ENCODE measurements at places on chromosomes 7 and 10.

- no peak for DNase-seq
These were observed 29.5 kb downstream of the FRA10AC1 start for GRCh38 chr10:93672890-93673289.

DNA sequence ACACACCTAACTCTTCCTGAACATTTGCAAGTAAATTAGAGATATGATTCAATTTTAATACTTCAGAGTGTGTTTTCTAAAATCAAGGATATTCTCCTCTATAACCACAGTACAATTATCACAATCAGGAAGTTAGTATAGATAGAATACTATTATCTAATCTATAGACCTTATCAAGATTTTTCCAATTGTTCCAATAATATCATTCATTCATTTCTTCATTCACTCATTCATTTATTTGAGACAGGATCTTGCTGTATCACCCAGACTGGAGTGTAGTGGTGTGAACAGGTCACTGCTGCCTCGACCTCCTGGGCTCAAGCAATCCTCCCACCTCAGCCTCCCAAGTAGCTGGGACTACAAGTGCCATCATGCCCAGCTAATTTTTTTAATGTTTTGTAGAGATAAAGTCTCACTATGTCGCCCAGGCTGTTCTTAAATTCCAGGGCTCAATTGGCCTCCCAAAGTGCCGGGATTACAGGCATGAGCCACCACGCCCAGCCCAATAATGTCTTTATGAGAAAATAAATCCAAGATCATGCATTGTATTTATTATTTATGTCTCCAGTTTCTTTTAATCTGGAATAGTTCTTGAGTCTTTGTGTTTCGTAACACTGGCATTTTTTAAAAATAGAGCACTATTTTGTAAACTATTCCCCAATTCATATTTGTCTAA is 10.6 kb upstream of the MRPS16 start:
- DNase-seq: no peak

DNA sequence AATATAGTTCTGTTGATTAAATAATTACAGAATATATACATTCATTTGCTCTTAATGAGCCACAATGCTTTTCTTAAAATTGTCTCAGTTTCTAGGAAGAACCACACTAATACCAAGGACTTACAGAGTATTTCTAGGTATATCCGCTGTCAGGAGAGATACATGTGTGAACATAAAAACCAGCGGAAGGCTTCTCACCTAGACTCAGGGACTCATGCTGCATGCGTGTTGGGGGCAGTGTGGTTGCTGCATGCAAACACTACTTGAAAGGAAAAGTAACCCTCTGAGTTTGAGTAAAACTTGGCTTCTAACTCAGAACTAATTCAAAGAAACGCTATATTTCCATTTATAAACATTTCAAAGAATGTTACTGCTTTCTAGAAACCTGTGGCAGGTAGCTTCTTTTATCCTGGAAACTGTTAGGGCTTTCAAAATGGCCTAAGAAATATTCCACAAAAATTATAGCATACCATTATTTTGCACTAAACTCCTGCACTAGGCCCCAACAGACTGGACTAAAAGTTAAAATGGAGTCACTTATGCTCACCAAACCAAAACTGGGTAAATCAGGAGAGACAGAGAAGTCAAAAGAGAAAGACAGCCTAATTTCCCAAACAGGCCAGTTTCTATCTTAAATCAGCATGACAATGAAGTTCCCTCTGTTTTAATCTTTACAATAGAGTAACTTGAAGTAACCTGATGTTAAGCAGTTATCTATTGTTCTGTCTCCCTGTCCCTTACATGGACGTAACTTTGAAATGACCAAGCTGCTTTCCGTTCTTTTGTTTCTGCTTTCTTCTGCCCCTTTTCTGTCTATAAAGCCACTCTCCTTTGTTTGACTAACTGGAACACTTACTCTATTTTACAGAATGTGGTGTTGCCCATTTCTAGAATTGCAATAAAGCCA is 95.2 kb upstream of the FAM133B start:
- no peak for DNase-seq

- no peak for DNase-seq
These were observed 42.8 kb upstream of the ZRANB1 start for GRCh38 chr10:124899151-124899550.

DNA sequence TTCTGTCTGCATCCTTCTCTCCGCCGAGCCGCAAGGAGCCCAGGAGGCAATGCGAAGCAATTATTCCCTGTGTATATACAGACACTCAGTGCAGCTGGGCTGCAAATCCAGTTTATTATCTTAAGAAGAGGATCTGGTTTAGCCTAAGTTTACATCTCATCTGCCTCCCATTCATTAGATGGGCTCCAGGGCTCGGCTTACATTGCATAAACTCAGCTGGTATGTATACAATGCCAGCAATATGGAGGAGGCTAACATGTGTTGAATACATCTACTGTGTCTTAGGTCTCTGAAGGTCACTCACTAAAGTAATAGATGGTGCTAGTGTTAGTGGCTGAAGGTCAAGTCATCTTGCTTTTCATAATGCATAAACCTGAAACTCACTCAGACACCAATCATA is 996.8 kb downstream of the KCNMA1 start:
- no peak for DNase-seq

DNA sequence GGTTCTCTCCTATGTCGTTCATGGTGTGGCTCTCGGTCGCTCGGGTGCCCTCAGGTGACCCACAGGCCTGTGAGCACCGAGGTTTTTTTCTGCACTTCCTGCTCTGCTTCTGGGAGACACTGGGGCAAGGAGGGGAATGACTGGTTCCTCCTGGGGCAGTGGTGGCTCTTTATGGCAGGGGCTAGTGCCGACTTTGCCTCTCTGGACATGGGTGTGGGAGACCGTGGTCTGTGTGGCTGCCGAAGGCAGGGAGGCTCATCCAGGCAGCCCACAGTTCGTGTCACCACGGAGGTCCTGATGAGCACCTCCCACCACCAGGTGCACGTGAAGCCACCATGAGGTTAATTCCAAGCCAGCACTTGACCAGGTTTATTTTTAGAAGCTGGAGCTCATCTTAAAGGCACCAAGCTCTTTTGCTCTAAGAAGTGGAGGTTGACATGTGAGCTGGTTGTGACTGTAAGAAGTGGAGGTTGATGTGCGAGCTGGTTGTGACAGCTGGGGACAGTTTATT is 24.7 kb upstream of the DPYSL4 start:
- DNase-seq: no peak

DNA sequence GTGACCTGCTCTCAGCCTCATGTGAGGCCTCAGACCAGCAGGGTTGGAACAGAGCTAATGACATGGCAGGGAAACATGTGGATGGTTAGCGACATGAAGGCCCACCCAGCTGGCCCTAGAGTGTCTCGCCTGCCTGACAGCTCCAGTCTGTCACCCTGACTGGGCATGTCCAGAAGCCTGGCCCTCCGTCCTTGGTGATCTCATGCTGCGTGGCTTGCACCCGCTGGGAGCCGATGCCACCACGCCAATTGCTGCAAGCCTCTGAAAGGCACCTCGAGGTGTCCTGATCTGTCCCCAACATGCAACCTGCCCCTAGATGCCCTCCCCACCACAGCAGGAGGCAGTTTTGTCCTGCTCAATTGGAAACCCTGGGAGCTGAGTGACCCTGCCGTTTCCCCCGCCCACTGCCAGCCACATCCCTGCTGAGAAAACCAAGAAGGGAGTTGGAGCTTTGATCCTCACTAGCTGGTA is 27.8 kb upstream of the RET start:
- no peak for DNase-seq

DNA sequence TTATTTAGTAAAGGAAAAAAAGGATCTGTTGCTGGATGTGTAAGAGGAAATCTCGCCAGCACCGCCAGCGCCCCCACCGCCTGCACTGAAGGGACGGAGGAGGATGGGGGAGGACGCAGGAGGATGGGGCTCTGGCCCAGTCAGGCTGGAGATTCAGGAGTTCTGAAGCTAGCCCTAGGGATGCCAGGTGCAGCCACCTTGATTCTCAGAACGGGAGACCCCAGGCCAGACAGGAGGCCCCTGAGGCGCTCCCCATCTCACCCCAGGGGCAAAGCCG is 1.3 kb downstream of the CAMK2B start:
- DNase-seq: no peak

GRCh38 chr10:111705021-111705420 is 478.5 kb downstream of the GPAM start:
- no peak for DNase-seq

- DNase-seq: peak; percentile 83
These were observed 71.4 kb downstream of the AHR start for GRCh38 chr7:17369691-17370426.

DNA sequence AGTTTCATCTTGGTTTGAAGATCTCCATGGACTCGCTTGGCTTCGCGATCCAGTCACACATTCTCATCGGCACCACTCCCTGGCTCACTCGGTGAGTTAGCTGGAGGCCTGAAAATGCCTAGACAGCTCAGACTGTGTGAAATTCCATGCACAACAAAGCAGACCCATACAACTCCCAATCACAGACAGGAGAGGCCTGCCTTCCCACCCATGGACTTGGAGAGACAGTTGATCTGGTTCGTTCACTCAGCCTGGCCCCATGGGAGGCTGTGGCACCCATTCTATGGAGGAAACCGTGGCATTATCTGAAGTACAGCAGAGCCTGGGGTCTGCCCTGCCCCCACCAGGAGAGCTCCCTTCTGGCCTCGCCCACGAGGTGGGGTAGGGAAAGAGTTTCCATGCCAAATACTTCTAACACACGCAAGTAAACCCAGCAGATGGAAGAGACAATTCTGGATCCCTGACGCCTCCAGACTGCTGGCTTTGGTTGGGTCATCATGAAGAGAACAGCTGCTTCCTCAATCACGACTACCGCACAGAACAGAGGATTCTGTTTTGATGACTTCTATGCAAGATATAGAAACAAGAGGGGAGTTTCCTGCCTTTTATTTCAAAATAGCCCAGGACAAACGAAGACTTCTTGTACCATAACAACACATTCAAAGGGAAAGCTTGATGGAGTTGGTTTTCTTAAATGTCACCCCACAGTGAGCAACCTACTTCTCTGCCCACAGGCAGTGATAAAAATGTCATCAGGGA is 15.9 kb downstream of the FAM53B start:
- no peak for DNase-seq

DNA sequence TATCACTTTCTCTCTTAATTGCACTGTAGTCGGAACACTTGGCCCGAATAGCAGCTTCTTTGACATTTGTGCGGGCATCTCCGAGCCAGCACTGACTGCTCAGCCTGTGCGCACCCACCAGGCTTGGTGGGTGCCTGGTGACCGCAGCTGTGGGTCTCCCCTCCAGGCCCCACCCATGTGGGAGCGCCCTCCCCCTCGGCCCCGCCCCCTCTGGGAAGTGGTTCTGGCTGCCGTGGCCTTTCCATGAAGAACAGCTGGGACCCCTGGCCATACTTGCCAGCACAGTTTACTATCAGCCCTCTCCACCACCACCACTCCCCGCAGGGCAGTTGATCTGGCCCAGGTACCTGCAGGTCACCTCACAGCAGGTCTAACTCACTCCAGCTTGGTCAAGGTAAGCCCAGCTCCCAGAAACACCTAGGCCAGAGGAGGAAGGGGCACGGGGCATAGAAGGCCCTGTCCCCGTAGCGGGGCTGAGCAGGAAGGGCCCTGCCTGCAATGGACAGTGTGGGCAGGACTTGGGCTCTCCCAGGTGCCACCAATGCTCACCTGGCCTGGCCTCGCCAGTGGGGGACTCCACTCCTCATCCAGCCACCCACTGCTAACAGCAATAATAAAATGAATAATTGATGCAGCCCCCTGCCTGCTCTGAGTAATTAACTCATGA is 5.8 kb downstream of the RASGEF1A start:
- DNase-seq: no peak

GRCh38 chr10:68492118-68492517 is 20.3 kb upstream of the DNA2 start:
- no peak for DNase-seq

DNA sequence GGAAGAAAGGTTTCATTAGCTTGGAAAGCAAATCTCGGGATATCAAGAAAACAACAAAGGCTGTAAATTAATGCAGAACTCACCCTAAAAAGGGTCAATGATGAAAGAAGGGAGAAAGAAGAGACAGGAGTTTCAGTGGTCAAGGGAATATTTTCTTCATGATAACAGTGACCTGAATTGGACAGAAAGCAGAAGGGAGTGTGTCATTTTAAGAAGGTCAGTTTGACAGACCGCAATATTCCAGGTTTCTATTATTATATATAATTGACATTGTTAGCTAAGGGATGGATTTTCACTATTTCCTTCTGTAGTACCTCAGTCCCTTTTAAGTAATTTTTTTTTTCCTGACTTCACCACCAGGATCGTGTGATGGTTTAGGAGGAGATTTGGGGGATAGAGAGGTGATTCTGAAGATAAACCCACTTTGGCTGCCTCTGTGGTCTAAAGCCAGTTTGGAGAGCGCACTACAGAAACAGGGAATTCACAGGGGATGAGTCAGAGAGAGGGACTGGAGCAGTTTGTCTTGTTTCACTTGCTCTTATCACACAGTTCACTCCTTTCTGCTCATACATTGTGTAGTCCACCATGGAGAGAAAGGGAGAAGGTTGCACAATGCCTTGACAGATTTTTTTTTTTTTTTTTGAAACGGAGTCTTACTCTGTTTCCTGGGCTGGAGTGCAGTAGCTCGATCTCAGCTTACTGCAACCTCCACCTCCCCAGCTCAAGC is 417.9 kb downstream of the AUTS2 start:
- no peak for DNase-seq

GRCh38 chr7:38360776-38361175 is 87.3 kb upstream of the TARP start:
- DNase-seq: no peak

DNA sequence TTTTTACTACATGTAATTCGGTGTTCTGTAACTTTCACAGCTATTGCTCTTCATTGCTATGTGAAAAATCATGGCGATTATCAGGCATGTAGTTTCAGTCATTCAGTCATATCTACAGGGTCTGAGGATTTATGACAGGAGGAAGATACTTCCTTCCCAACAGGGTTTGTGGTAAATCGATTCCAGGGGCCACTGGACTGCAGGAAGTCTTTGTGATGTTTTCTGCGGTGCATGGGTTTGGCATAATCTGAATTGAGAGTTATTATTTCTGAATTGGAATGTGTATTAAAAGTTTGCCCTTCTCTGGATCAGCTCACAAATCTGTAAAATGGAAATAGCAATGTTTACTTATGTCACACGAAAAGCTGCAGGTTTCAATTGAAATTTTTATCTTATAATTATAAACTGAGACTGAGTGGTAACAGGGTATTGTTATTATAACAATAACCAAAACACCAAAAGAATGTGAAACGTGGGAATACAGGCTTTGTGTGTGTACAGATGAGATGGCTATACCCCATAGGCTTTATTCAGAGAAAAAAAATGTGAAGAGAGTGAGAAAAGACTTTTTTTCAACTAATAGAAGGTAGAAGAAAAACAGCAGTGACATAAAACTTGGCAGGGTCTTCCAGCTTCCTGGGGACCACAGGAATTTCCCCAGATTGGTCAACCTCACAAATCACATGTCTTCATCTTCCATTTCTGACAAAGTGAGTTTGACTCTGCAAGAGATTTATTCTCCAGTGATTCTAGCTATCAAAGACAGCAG is 307.7 kb upstream of the NFE2L3 start:
- peak; percentile 55 for DNase-seq

DNA sequence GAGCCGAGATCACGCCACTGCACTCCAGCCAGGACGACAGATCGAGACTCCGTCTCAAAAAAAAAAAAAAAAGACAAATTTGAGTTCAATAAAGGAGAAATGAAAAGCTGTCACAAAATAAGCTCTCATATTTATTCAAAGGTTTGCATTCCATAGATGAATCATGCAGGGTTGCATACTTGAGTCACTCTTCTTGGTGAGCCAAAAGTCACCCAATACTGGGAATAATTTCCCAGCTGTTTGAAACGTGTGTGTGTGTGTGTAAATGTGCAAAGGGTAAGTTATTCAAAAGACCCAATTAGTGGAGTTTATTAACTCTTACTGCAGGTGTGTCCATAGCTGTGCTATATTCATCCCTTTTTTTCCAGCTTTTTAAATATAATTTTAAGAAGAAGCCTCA is 297.7 kb downstream of the CCDC3 start:
- peak; percentile 79 for DNase-seq

All from EL (cell line).